ENCODE measurements at places on chromosomes 16 and 17. TPM values are rescaled to one million over a fixed set of nuclear protein-coding genes. Genes with fewer than 3 reads are reported as not detected.

Gene KRTAP2-3
- not detected for total RNA-seq

DNA sequence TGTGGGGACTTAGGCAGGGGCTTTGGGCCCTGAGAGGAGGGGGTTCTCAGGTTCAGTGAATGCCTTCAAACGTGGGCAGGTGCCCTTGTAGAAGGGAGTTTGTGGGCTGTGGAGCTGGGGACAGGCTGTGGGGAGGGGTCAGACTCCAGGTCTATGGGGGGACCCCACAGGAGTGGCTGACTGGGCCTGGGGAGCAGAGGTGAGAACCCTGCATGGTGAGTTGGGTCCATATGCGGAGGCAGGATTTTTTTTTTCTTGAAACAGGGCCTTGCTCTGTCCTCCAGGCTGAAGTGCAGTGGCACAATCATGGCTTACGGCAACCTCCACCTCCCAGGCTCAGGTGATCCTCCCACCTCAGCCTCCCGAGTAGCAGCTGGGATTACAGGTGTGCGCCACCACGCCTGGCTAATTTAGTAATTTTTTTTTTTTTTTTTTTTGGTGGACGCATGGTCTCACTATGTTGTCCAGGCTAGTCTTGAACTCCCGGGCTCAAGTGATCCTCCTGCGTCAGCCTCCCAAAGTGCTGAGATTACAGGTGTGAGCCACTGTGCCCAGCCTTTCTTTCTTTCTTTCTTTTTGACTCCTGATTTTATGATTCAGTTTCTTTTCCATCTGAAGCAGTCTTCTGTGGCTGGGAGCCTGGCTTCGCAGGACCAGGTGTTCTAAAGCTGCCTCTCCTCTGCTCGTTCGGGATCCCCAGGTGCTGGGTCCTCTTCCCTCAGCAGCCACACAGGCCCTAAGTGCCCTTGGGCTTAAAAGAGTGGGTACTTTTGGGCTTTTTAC is 19.0 kb upstream of the ADCY7 start:
- DNase-seq: no peak

DNA sequence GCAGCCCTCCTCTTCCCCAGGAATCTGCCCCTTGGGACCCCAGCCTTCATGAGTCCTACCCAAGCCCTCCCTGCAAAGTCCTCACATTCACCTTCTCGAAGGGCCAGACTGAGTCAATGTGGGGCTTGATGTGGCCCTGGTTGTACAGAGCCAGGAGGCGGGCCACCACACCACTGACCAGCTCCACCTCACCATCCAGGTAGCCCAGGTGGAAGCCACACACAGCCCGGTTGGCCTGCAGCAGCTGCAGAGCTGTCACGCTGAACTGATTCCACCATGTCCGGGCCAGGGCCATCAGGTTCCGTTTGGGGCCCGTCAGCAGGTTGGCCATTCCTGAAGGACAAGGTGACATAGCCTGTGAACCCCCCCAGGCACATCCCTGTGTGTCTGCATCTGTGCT is 6.0 kb downstream of the VAT1 start:
- DNase-seq: no peak

DNA sequence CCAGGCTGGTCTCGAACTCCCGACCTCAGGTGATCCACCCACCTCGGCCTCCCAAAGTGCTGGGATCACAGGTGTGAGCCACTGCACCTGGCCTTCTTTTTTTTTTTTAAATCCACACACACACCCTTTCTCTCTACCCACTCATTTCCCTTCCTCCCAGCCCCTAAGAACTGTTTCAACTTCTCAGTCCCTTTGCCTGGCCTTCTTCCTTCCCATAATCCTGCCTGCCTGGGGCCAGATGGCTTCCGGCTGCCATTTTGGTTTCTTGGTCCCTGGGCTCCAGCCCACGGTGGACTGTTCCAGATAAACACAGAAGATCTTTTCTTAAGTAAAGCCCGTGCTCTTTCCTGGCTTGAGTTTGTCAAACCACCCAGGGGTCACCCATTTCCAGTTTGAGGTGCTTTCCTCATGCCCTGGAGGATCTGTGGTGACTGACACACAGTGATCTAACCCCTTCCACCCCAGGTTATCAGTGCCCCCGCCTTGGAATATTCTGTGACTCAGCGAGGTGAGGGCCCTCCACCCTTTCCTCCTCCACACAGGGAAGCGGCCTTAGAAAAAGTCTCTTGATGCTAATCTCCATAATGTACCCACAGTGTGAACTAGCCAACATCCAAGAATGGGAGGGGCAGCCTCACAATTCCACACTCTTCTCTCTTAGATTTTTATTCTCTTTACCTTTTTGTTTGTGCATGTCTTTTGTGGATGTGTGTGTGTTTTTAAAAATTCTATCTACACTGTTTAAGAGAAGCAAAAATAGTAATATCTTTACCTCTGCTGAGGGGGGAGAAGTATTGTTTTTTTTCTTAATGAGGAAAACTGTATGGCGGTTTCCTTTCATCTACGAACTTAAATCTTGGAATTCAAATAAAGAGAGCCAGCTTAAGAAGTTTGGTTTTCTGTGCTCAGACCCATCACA is 60.0 kb downstream of the CRISPLD2 start:
- DNase-seq: no peak

DNA sequence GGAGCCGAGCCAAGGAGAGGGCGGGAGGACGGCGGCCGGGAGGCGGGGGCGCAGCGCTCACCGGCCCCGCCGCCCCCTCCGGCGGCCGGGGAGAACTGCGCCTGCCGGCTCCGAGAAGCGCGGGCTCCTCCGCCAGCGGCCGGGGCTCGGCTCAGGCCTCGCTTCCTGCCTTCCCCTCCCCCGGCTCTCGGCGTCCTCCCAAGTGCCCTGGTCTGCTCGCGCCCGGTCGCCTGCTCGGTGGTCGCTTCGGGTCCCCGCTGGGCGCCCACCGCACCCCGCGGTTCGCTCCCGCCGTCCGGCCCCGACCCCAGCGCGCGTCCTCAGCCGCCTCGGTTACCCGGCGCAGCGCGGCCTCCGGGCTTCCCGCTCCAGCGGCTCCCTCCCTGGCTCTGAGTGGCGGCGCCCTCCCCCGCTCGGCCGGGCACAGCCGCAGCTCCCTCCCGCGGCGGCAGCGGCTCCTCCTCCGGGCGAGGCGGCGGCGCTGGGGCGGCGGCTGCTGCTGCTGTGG is 313 bp downstream of the UBTF start:
- peak; percentile 77 for DNase-seq
